Heart left ventricle (tissue), 16 donors: ENCODE measurements at places on chromosomes 2 and 18. TPM values are rescaled to one million over a fixed set of nuclear protein-coding genes. Genes with fewer than 3 reads are reported as not detected.

DNA sequence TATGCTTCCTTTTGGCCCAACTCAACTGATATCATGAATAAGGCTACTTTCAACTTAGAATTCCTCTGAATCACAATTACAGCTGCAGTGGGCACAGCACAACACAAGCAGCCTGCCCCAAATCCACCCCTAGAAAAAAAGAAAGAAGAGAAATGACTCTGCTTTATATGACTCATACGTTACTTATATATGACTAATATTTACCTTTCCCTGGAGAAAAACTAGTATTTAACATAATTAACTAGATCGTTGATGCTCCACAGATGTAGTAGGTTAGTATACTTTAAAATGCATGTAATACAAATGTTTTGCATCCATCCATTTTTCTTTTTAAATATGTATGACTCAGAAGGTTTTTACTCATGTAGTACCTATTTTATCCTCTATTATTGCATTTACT is 133.3 kb upstream of the UNC80 start:
- DNase-seq: no peak

DNA sequence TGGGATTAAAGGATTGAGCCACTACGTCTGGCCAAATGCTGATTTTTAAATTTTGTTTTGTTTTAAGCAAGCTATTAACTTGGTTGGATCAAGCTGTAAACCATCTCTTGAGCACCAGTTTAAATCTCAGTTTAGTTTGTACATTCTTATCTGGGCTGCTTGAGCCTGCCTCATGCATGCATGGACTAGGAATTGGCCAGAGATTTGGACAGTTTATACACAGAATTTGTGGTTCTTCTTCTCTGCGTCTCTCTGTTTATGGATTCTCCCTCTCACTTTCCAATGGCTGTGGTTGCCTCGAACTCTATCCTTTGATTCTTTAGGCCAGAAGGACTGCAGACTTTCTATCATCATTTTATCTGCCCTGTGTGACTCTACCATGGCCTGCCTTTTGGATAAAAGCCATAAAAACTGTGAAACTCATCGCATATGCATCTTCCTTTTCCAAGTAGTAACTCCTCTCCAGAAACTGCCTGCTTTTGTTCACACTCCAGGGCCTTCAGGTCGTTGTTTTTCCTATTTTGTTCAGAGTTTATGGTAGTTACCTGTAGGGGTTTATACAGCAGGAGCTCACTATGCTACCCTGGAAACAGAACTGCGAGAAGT is 32.5 kb upstream of the PLB1 start:
- DNase-seq: no peak

- DNase-seq: no peak
These were observed 64.7 kb upstream of the MGAT5 start for GRCh38 chr2:134189009-134189720.

DNA sequence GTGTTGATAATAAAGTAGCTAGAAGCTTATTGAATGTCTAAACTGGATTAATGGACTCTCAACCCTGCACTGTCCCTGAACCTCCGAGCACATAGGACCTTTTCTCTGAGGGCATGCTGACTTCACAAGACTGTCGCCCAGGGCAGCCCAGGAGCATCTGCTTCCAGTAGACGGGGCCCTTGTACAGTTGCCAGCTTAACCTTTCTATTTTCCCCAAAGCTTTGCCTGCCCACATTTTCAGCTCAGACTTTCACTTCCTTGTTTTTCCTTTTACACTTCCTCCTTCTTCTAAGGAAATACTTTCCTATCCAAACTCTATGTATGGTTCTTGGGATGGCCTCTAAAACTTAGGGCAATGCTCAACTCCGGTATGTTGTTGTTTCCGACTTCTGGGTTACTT is 1.3 kb downstream of the VWA3B start:
- peak; percentile 34 for DNase-seq

GRCh38 chr2:176135035-176135440 is 5.5 kb downstream of the HOXD8 start:
- DNase-seq: no peak

GRCh38 chr2:9191041-9191481 is 15.6 kb upstream of the ASAP2 start:
- peak; percentile 90 for DNase-seq

DNA sequence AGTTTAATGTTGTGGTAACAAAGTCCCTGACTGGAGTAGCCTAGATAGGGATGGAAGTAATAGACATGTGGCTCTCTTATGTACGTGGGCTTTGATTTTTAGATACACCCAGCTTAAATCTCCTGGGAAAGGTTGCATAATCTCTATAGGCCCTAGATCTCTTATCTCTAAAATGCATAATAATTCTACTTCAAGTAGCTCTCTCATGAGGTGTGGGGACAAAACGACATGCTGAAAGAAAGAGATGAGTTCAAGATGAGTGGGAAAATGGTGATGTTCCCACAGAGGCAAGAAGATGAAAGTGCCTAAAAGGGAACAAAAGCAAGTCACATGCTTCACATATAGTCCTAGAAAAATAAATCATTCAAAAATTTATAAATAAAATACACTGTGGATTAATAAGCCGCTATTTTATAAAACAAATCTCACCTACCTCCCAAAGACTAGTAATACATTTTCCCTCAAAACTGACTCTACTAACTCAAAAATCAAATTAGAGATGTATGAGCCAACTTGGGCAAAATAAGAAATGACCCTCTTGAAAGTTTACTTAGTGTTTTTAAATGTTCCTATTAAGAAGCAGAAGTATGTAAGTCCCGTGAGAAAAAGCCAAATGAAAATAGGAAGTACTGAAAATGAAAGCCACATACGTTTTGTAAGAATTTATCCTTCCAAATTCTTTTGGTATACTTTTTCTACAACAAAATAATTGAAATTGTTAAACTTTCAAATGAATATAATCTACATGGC is 148.2 kb upstream of the ITGA4 start:
- no peak for DNase-seq

GRCh38 chr2:1455466-1455865 is 42.2 kb downstream of the TPO start:
- DNase-seq: no peak

GRCh38 chr2:111162718-111163331 is 42.1 kb downstream of the BCL2L11 start:
- DNase-seq: no peak

DNA sequence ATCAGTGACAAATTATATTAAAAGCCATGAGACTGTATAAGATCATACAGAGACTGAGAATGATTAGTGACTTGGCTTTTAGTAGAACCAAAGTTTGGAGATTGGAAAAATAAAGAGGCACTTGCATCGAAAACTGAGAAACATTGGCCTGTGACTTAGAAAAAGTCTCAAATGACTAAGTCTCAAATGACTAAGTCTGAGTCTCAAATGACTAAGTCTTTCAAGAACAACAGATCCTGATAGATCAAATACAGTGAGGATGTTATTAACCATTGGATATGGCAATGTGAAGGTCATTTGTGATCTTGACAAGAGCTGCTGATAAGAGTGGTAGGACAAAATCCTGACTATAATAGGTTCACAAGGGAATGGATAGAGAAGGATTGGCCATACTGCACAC is 135.5 kb upstream of the FANCL start:
- DNase-seq: no peak

DNA sequence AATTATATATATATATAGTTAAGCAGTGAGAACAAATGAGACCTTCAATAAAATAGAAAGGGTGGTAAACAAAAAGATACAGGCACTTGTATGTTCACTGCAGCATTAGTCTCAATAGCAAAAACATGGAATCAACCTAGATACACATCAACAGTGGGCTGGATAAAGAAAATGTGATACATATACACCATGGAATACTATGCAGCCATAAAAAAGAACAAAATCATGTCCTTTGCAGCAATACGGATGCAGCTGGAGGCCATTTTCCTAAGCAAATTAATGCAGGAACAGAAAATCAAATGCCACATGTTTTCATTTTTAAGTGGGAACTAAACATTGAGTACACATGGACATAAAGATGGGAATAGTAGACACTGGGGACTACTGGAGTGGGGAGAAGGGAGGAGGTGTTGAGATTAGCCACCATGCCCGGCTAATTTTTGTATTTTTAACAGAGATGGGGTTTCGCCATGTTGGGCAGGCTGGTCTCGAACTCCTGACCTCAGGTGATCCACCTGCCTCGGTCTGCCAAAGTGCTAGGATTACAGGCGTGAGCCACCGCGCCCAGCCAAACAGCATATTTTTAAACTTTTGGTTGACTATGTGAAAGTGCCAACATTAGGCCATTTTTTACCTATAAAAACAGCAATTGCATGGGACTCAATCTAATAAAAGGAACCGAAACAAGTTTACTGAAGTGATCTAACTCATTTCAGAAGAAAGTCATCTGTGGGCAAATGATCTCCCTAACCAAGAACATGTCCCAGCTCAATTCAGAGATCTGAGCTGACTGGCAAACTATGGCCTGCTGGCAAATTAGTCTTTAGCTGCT is 23.7 kb downstream of the ICA1L start:
- DNase-seq: no peak

DNA sequence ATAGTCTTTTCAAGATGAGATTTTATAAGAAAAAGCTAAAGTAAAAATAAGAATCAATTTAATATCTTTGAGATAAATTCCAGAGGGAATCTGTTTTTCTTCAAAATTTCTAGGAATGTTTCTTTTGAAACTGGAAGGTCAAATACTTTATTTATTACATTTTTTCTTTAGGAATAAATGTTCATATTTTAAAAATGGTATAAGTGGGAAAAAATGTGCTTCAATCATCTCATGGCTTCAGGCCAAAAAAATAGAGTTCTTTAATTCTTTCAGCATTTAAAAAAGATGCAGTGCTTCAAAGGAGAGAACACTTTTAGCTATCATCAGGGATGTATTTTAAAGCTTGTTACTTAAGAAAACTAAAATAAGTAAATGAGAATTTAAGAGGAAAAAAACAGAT is 110.6 kb downstream of the NEB start:
- no peak for DNase-seq

DNA sequence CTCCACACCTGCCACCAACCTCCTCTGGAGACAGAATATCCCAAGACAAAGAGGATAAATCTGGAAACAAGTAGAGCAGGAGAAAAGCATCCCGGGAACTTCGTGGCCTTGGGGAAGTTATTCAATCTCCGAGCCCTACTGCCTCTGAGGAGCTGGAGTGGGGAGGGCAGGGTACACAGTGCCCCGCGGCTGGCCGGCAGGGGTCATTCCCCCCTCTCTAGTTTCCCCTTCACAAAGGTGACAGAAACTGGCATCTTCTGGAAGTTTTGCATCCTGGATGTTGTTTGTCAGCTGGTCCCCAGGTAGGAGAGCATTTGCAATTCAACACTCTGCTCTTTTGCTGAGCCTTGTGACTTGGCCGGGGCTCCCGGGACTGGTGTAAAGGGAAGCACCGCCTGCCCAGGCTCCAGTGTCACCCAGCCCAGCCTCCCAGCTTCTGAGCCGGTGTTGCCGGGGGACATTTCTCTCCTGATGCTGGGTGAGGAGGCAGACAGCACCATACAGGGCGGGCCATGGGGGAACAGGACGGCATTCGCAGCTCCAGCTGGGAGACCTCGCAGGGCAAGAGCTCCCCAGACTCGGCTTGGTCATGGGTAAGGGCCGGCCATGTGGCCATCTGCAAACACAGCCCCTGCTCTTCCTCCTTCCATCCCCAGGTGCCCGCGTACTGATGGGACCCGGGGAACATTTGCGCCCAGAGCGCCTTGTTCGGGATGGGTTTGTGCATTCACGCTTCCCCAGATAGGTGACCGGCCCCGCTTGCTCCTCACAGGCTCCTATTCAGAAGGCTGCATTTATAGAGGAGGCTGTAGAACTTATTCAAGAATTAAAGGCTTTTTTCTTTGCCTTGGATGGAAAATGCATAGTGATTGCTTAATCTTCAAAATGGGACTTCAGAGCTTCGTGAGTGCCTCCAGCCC is 7.4 kb upstream of the NTSR2 start:
- DNase-seq: peak; percentile 67

DNA sequence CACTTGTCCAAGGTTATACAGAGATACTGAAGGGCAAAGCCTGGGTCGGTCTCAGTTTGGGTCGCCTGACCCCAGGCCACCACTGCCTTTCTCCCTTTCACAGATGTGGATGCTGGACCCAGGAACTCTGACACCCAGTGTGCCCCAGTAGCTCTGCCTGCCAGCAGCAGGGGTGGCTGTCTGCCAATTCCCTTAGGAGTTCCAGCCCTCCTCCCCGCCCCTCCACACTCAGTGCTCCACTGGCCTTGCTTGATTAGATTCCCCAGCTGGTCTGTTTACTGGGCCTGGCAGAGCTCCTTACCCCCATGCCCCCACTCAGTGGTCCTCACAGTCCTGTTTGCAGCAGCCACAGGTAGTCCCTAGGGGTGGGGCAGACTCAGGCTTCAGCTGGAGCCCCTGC is 75.5 kb downstream of the NPAS2 start:
- DNase-seq: peak; percentile 85

DNA sequence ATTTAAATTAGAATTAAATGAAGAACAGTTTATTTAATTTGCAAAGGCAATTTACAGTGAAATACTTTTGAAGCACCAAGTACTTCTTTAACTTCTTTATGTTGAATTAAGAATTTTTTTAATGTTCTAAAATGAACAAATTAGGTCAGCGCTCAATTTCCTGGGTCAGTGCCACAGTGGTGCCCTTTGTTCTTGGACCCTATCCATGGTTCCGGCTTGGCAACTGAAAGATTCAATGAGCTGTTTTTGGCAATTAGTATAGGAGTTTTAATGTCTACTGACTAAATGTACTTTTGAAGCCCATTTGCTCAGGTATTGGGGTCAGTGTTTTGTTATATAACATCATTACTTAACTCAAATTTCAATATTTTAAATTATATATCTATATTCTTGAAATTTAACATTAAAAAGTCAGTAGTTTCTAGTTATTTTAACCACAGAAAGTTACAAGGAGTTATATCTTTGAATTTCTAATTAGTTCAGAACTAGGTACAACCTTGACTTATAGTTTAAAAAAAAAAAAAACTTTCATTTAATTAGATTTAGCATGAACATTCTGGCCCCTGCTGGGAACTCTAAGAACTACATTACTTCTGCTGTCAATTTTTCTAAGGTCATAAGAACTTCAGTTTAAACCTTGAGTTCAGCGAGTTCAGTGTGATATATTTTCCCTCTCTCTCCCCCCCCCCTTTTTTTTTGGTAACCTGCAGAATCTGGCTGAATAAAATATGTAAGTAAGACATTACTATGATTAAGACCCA is 7.6 kb upstream of the MSTN start:
- DNase-seq: peak; percentile 20

DNA sequence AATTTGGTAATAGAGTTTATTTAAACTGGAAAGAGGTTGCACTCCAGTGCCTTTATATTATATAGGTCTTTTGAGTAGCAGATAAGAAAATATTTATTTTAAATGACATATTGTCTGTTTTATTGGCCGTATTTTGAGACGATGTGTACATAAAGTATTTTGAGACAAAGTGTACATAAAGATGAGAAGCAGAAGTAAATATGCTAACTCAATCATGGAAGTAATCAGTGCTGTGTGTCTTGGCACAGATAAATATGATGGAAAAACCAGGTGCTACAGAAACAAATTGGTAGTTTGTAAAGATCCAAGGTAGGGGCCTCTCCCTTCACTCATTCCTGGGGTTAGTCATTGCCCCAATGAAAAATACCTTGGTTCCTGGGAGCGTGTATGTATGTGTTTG is 382.9 kb downstream of the DSEL start:
- DNase-seq: no peak

The GREB1 gene
- total RNA-seq: 5.6 TPM

The TRIM43 gene
- not detected for total RNA-seq

The IL1R2 gene
- 1.5 TPM for total RNA-seq

The DCC gene
- not detected for total RNA-seq

The HOXD1 gene
- 0.30 TPM for total RNA-seq

The FIGN gene
- total RNA-seq: 8.4 TPM

The CWC22 gene
- total RNA-seq: 9.8 TPM

The TMEFF2 gene
- total RNA-seq: 0.44 TPM

The CD8B2 gene
- total RNA-seq: not detected

The KCNG2 gene
- total RNA-seq: not detected
